ENCODE measurements at places on chromosomes 1 and 21.

GRCh38 chr1:54506594-54506993 lies 41.4 kb upstream of the ACOT11 start:
- no peak for DNase-seq

DNA sequence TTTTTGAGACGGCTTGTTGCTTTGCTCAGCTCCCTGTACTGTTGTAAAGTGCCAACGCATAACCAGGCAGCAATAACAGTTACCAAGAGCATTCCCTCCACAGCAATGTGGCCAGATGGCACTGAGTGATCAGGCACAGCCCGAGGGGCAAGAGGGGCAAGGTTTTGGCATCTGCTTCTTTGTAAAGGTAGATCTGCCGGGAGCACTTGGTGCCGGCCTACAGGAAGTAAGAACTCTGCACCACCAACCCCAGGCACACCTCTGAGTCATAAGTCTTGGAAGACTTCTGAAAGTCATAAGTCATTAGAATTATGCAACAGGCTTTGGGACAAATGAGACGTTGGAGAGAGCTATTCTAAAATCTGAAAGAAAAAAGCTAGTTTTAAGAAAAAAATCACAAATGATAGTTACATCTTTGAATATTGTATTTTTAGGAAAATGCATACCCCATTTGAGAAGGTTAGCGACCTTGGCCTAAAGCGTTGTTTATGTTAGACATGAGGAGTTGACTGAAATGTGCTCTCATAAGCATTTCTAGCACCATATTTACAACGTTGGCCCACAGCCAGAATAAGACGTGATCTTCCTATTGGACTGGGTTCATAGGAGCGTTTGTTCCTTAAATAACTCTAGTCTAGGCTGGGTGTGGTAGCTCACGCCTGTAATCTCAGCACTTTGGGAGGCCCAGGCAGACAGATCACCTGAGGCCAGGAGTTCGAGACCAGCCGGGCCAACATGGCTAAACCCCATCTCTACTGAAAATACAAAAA lies 37.7 kb upstream of the MAP10 start:
- DNase-seq = no peak

- DNase-seq = no peak
These were observed 49.5 kb downstream of the TRIM11 start for GRCh38 chr1:228356897-228357680.

- DNase-seq = no peak
These were observed 176.7 kb downstream of the OLFM3 start for GRCh38 chr1:101820071-101820470.

GRCh38 chr1:187157115-187157514 lies 328.4 kb downstream of the PLA2G4A start:
- DNase-seq = no peak

- DNase-seq = peak; percentile 46
These were observed 43.7 kb upstream of the EPS8L3 start for GRCh38 chr1:109807402-109807801.

GRCh38 chr1:227218870-227219573 lies 99.3 kb downstream of the CDC42BPA start:
- DNase-seq = no peak

- DNase-seq = no peak
These were observed 91.9 kb downstream of the COLGALT2 start for GRCh38 chr1:183945428-183946319.

DNA sequence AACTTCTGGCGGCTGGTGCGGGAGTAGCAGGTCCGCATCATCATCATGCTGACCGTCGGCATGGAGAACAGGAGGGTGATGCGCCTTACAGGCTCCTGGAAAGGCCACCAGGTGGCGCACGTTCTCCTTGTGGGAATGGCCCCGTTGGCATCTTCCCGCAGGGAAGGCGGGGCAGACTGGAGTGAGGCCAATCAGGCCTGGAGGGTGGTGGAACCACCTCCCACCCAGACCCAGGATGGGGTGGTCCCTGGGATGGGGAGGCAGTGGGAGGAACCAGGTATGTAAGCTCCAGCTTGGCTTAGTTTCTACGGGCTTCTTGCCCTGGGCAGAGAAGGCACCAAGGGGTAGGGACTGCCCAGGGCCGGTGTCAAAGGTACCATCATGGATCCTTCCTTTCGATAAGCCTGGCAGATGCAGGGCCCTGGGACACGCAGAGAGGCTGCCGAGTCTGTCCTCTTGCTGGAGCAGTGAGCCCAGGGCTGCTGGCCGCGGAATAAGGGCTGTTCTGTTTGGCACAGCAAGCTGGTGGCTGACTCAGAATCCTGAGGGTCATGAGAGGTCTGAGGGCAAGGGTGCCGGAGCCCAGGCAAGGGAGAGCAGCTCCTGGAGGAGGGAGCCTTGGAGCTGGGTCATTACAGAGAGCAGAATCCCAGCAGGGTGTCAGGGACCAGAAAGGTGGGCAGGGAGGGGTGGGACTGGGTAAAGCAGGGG lies 8.7 kb upstream of the LGR6 start:
- peak; percentile 83 for DNase-seq

GRCh38 chr21:15210235-15210678 lies 145.5 kb upstream of the NRIP1 start:
- DNase-seq = no peak

Measured in right forelimb (tissue), 1 donor.